ENCODE measurements at places on chromosomes 2 and 18.
A peak's percentile ranks its signal among the peaks of the same experiment; 100 is the strongest.

- no peak for DNase-seq
Measured at GRCh38 chr2:45755585-45756335, 104.3 kb downstream of the PRKCE start.

DNA sequence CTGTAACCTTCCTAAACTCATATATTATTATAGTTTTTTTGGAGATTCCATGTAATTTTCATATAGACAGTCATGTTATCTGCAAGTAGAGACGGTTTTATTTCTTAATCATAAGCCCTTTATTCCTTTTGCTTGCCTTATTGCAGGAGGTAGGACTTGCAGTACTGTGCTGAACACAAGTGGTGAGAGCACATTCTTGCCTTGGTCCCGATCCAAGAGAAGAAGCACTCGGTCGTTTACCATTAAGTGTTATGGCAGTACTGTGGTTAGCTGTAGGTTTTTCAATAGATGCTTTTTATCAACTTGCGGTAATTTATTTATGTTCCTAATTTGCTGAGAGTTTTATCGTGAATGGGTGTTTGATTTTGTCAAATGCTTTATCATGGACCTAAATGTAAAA lies 305.7 kb downstream of the DYSF start:
- no peak for DNase-seq

DNA sequence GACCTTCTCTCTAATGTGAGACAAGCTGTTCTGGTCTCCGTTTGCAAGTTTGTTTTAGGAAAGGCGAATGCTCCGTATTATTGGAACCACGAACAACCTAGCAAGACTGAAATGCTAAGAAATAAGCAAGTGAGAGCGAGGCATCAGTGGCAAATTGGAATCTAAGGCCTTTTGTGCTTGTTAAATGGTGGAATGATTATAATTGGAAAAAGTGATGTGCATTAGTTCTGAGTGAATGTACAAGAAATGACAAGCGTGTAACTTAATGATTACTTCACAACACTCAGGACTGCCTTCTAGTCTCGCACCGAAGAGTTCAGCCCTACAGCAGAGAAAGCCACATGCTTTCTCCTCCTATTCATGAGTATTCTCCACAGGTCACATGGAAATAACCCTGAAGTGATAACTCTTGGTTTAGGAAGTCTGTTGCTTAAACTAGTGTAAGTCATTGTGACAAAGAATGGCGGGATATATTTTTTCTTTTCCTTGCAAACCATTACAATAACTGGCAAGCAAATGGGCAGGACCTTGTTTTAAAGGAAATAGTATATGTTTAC lies 392.2 kb upstream of the FIGN start:
- no peak for DNase-seq

GRCh38 chr18:9684881-9685614 lies 23.1 kb upstream of the RAB31 start:
- DNase-seq: peak; percentile 87

- DNase-seq: no peak
Measured at GRCh38 chr18:76996429-76996828, 136.2 kb downstream of the MBP start.

- DNase-seq: no peak
Measured at GRCh38 chr18:70620837-70621612, 332.2 kb downstream of the SOCS6 start.

GRCh38 chr2:74242354-74243071 lies 44.1 kb downstream of the MTHFD2 start:
- no peak for DNase-seq

DNA sequence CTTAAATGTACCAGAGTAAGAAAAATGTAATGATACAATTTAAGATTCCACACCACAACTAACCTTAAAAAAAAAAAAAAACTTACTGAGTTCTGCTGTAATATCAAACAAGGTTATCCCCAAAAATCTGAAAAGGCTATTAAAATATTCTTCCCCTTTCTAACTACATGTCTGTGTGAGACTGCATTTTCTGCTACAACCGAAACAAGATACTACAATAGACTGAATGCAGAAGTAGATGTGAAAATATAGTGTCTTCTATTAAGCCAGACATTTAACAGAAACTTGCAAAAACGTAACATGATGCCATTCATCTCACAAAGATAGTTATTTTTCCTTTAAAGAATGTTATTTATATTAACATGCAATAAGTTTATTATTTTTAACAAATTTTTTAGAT lies 16.2 kb downstream of the SS18 start:
- DNase-seq: peak; percentile 22

DNA sequence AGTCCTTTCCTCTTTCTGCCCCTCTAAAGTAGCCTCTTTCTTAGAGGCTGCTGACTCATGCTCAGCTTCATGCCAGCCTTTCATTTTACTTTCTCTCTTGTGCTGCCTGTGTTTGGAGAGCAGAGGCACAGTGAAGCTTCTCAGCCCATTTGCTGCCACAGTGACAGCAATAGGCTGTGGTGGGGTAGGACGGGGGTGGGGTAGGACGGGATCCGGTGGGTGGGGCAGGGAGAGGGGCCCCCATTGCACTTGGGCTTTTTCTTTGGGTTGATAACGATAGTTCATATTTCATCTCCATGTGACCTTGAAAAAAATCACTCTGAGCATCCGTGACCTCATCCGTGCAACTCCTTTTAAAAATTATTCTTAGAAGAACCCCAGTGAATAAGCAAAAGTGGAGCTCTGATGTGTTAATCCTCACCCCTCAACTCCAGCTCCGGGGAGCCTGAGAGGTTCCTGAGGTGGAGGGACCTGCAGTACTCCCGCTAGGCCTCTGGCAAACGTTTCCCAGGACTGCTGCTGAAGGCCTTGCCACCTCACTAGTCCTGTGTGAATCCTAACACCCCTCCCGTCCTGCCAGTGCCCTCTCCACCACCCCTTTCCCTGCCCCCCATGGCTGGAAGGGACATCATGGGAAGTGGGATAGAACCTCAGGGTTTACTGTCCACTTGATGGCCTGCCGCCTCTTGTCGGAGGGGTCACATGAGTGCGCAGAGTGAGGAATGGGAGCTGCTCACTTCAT lies 70.8 kb downstream of the INPP4A start:
- peak; percentile 23 for DNase-seq

- no peak for DNase-seq
Measured at GRCh38 chr2:100615886-100616285, 53.1 kb downstream of the PDCL3 start.

DNA sequence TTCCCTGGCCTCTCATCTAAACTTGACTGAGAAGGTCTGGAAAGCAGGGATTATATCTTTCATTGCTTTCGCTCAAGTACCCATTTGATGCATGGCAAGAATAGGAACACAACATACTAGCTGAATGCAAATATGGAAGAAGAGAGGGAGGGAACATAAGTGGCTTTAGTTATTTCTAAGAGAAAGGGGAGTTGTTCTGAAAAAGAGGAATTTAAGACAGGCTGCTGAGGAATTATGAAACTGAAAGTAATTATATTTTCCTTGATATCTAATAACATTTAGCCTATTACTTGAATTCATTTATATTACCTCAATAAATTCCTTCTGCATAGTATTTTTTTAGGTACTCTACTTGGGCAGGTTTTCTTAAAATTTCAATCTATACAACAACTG lies 105.8 kb upstream of the TTN start:
- DNase-seq: peak; percentile 84

DNA sequence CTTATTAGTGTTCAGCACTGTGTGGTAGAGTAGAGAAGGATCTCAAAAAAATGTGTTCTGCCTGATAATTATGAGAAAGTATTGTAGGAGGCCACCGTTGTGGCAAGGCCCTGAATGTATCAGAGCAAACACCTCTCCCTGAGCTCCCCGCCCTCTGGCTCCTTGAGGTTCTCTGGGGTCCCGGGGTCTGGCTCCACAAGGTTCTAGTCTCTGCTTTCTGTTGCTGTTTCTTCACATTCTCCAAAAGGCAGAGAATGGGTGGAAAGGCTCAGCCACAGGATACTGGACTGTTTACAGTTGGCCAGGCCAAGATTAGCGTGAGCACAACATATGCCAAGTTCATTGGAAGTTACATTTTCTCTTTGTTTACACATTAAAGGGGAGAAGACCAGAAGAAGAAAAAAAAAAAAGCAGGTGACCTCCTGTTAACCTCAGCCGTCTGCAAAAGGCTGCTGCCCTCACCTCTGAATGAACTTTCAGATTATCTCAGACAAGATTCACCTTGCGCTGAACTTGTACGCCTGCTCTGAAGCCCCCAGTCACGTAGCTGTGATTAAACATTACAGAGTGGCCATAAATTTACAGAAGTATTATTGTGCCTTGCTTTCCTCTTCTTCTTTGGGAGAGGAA lies 56.6 kb upstream of the CYP26B1 start:
- DNase-seq: no peak

DNA sequence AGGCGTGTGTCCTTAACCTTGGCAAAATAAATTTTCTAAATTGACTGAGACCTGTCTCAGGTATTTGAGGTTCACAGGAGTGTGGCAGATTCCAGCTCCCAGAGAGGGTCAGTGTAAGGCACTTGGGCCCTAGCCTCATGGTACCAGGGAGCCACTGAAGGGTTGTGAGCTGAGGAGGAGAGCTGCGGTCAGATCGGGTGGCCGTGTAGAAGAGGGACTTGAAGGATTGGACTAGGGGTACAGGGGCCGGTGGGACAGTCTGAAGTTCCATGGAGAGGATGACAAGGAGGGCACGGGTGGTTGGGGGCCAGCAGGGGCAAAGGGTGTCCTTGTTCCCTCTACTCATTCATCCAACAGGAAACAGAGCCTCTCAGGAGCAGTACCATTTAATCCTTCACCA lies 327.0 kb upstream of the HS6ST1 start:
- no peak for DNase-seq

GRCh38 chr2:26847655-26848335 lies at the start of gene DPYSL5:
Gene DPYSL5, plus strand, starts transcription at chr2:26848132. Its CDS starts 50,368 bp downstream, at chr2:26898500.
- no peak for DNase-seq

GRCh38 chr2:209236377-209236776 lies 187.5 kb upstream of the MAP2 start:
- DNase-seq: no peak

DNA sequence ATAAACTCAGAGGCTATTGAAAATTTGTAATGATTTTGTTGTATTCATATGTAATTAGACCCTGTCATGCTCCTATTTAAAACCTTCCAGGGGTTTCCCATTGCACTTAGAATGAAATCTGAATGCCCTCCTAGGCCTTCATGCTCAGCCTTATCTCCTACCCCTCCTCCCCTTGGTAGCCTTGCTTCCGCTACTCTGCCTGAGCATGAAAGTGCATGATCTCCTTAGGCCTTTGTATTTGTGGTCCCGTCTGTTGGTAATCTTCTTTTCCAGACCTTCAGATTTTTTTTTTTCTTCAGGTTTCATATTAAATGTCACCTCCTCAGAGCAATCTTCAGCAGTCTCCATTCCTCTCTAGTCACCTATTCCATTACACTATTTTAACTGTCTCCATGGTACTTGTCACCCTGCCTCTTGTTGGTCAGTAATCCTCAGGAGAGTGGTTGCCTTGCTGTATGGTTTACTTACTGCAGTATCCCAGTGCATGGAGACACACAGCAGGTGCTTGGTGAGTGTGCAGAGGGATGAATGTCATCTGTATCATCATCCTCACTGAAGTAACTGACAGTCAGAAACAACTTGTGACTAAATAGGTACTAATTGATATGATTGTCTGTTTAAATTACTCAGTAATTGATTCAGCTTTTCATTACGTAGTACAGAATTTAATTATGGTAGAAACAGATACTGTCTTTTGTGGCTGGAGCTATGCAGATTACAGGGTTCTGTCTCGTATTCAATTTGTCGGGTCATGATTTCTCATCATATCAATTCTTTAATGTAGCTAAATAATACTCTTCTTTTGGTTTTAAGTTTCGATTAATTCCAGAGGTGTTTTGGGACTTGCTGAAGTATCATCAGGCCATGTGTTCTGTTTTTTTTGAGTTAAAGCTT lies 63.9 kb downstream of the PHLPP1 start:
- DNase-seq: no peak

GRCh38 chr18:76447258-76447890 lies 47.7 kb downstream of the ZNF516 start:
- DNase-seq: no peak

DNA sequence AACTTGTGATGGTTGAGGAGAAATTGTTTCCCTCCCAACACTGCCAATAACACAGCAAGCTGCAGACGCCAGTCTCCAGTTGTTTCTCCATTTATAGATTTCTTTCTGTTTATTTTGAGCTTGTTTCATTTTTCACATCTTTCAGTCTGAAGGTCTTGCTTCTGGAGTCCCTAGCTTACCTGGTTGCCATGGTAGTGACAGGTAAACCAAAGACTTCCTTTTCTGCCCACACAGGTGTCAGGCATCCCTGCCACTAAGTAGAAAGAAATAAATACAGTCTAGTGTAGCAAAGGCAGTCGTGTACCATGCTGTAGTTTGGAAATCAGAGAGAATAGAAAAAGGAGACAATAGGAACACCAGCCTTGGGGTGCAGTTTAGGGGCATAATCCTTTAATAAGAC lies 82.8 kb downstream of the MARCHF4 start:
- no peak for DNase-seq

DNA sequence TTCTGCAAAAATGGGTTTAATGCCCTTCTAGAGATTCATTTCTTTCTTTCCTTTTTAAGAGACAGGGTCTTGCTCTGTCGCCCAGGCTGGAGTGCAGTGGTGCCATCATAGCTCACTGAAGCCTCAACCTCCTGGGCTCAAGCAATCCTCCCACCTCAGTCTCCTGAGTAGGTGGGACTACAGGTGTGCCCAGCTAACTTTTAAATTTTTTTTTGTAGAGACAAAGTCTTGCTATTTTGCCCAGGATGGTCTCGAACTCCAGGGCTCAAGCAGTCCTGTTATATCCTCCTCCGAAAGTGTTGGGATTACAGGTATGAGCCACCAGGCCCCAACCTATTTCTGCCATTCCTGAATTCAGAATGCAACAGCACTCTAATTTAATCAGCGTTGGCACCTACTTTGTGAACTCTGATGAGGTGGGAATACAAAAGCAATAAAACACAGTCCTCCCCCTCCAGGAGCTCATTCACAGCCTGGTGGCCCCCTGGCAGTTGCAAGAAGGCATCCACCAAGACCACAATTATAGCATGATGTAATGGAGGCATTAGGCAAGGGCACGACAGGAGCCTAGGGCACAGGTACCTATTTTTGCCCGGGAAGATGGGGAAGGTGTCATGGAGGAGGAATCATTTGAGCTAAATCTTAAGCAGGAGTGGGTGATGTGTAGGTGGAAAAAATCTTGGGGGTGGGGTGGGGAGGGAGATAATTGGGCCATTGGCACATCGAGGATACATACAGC lies 5.1 kb downstream of the RHOB start:
- DNase-seq: no peak

DNA sequence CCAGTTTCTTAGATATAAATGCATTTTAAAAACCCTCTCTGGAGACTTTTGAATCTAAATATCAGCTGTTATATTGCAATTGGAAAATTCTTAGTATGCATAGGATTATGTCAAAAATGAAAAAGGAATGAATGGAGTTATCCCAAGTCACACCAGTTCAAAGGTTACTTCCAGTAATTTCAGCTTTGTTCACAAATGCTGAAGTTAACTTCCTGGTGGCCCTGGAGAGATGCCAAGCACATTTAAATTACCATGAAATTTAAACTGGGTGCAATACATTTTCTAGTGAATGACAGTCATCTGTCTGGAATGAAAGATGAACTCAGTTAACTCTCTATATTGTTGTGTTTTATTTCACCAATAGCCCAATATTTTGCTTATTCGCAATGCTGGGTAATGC lies 753.9 kb downstream of the SUCLG1 start:
- no peak for DNase-seq

GRCh38 chr2:95289253-95289652 lies 7.9 kb upstream of the KCNIP3 start:
- DNase-seq: no peak

Measured in inflammatory macrophage (primary cell).